ELF-1 (cell line): ENCODE measurements at places on chromosomes 12 and 14.

DNA sequence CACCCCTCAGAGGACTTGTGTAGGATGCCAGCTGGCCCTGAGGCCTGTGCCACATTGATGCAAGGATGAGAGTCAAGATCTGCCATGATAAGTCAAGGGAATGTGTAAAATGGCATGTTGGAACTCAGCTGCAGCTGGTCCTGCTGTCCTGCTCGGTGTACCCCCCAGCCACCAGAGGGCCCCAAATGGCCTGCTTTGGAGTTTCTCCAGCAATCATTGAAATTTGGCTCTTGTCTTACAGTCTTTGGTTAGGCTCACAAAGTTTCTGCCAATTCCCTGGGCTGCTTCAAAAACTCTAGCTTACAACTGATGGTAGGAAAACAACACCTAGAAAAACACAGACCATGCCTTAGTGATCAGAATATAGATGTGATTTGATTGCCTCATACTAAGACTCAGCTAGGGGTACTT lies 76.8 kb downstream of the HSD17B6 start:
- peak; percentile 68 for DNase-seq

DNA sequence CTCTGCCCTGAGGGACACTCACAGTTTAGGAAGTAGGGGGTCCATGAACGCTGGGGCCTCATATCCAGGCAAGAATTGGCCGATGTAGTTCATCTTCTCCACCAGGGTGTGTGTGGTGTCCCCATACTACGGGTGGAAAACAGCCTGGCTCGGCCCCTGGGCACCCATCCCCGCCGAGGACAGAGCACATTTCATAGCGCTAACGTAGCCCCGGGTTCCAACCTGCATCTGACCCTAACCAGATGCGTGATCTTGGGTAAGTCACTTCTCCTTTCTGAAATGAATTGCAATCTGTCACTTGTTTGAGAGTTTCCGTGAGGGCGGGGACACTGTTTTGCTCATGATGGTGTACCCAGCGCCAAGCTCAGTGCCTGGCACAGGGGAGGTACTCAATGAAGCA lies 9.0 kb downstream of the HPD start:
- DNase-seq: no peak

GRCh38 chr12:71948390-71948789 lies 9.7 kb downstream of the TPH2 start:
- peak; percentile 86 for DNase-seq

GRCh38 chr12:93358821-93359220 lies 18.9 kb upstream of the NUDT4 start:
- DNase-seq: no peak

- DNase-seq: no peak
Measured at GRCh38 chr14:77359626-77360025, 17.3 kb downstream of the TMED8 start.

DNA sequence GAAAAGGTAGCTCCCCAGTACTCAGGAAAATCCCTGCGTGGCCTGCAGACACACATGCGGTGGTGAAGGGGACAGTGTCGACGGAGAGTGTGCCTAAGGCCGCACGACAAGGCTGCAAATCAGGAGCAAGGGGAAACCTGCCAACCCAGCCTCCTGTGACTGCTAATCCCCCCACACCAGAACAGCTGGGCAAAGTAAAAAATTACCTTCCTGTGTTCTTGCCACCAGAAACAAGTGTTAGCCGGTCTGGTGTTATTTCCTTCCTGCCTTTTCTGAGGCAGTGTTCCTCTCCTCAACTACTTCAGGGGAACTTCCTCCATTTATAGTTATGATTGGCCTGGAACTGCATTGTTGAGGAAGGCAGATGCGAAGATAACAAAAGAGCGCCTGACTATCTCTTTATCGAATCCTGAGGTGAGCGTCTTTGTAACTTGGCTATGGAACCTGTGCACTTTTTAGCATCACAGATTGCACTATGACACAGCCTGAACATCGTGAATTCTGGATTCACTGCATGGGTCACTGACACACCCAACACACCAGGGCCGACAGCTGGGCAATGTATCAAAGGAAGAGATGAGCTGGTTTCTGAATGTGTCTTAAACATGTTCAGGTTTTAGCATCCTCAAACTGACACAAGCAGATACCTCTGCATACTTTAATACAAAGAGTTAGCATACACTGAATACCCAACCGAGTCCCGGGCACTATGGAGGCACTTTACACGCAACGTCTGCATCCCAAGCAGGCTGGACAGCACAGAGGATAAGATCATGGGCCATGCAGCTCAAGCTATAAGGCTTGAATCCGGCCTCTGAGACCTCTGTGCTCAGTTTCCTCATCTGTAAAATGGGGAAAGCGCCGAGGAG lies 28.9 kb downstream of the SLC15A4 start:
- DNase-seq: no peak

GRCh38 chr14:101109347-101109638 lies 205.8 kb upstream of the RTL1 start:
- DNase-seq: no peak

- DNase-seq: no peak
Measured at GRCh38 chr12:119669744-119670472, 2.0 kb downstream of the PRKAB1 start.
